ENCODE measurements at places on chromosomes 7 and 10.

DNA sequence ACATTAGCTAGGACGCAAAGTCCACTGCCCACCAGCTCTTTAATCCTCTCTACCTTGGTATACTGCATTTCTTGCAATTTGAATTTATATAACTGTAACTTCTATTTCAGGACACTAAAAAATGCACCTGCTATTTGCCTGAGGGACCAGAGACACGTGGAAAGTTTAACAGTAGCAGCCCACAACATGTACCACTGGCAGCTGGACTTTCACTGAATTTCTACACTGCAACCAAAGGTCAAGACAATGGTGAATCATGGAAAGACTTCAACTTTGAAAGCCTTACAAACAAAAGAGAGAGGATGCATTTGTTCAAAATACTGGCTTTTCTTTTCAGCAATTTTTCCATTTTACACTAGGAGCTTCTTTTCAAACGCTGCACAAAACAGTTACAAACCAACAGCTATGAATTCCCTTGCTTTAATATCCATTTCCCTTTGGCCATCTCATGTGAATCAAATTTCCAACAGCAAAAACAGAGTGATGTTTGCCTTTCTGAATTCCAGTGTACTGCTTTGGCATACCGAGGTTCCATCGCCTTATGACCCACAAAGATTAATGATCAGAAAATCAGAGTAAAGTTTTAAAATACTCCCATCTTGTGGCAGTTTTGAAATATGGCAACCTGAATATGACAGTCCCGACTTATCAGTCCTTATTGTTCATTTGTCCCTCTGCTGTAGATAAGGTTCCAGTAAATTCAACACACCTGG is 29.9 kb upstream of the HNRNPH3 start:
- DNase-seq: no peak

DNA sequence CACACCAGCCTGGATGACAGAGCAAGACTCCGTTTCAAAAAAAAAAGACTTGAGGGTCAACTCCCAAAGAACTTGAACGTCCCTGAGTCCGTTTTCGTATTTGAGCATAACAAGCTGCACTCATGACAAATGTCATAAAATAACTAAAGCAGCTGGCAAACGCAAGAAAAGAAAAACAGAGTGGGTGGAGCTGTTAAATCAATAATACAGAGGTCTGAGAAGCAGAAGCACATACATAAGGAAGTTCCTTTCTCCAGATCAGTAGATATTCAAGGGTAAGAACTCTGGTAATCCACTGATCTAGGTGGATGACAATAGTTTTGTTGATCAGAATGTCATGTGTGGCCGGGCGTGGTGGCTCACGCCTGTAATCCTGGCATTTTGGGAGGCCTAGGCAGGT is 150.1 kb downstream of the FAM107B start:
- DNase-seq: no peak

DNA sequence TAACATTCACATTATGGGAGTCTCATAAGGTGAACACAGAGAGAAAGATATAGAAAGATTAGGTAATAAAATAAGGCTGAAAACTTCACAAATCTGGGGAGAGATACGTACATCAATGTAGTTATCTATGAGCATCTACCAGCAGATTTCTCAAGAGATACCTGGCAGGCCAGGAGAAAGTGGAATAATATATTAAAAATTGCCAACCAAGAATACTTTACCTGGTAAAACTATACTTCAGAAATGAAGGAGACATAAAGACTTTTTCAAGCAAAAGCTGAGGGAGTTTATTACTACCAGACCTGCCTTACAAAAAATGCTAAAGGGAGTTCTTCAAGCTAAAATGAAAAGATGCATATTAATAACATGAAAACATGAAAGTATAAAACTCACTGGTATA is 78.8 kb upstream of the COMTD1 start:
- DNase-seq: no peak

- no peak for DNase-seq
These were observed 11.6 kb downstream of the CALCR start for GRCh38 chr7:93562936-93563335.

DNA sequence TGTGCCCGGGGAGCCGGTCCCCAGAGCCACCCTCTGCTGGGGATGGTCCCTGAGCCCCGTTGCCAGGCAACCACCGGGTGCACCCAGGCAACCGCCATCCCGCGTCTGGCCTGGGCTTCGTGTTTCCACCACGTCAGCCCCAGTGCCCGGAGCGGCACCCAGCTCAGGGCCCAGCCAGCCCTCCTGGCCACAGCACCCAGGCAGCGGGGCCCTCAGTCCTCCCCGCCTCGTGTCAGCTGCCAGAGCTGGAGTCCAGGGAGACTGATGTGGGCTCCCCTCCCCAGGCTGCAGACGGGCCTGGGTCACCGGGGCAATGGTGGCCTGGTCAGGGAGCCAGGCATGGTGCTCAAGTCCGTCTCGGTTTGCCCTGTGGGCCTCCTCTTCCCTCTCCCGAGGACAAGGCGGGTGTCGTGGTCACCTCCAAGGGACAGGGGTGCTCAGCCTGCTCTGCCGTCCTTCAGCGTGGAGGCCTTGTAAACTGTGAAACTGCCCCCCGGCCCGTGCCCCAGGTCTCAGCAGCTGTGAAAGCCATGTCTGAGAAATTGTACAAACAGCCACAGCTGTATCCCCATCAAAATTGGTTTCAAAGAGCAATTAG is 72.5 kb downstream of the MICALL2 start:
- DNase-seq: no peak

DNA sequence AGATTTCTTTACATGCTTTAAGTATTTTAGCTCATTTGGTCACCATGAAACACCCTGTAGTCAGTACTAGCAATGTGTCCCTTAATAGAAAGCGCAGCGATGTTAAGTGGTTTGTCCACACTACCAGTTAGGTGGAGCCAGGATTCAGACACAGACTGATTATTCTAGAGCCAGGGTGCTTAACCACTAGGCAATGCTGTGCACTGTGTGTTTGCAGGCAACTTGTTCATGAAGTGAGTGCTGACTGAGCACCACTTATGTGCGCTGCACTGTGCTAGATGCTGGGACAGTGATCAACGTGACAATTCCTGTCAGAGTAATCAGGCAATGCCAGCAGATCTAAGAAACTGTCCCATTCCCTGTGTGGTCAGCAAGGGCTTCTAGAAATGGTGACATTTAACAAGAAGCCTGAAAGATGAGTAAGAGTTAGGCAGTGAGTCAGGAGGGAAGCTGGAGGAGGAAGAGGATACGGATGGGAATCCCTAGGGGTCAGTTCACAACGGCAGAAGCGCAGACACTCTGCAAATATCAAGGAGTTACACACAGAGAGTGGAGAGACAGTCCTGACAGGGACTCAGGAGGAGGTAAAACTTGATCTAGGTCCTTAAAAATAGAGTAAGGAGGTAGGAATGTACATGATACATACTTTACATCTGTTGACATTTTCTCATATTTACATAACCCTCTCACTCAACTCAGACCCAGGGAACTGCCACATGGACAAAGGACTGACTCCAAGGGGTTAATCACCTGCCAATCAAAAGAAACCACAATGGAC is 69.7 kb upstream of the EGR2 start:
- no peak for DNase-seq

DNA sequence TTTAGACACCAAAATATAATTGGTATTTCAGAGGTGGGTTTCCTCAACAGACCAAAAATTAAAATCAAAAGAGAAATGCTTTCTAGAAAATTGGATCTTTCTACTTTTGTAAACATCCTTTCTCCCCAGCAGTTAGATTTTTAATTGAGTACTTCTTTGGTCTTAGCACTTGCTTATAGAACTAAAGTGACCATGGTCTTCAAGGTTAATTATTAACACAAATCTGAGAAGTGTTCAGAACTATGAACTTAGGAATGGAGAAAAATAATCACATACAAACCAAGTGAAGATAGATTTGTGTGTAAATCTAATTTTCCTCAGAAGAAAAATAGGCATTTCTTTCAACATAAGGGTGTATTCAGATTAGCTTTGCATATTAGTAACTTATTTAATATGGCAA is 355.4 kb downstream of the ELMO1 start:
- DNase-seq: no peak

- DNase-seq: no peak
These were observed 166.2 kb downstream of the PKD1L1 start for GRCh38 chr7:47782022-47782421.

GRCh38 chr7:108014747-108015682 is 12.1 kb upstream of the LAMB1 start:
- DNase-seq: no peak

DNA sequence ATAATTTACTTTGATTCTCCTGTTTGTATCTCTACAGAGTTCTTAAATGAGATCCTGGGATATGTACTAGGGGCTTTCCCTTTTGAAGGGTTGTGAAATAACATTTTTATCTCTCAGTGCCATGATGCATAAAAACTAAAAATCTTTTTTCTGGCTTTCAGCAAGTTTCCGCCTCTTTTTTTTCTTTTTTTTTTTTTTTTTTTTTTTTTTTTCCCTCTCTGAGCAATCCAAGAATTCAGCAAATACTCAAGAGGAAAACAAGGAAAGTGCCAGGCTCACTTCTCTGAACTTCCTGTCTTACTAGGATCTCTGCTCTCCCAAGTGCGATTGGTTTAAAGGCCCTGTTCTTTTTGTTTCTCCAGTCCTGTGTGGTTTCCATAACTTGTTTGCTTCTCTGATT is 79.9 kb downstream of the HYCC1 start:
- DNase-seq: no peak

DNA sequence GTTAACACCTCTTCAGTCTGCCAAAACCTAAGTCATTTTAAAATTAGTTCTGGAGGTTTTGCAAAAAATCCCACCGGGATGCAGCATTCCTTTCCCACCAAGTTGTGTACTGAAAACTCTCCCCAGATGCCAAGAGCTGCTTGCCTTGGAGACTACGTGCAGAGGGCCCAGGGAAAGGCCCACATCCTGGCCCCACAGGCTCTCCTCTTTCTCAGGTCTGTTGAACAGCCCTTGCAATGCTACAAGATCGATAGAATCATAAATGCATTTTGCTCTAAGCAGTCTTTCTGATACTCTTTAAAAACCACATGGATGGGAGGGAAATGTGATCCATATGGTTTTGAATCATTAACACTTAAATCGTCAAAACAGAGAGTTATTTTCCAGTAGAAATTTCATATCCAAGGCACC is 126.7 kb upstream of the ZMIZ1 start:
- DNase-seq: no peak

DNA sequence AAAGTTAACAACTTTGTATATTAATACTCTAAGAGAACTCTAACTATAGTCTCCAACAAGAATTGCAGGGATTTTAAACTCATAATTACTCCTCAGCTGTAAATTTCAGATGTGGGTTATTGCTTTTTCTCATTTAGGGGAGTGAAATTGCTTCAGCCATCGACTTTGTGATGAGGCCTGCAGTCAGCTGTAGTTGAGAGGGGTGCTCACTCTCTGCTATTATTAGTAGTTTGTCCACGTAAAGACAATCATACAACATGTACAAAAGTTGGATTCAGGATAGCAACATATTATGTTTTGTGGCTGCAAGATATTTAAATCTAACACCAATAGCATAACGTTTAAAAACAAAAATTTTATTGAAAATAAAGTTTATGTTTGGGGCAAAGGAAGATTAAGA is 28.7 kb downstream of the HDAC9 start:
- no peak for DNase-seq

DNA sequence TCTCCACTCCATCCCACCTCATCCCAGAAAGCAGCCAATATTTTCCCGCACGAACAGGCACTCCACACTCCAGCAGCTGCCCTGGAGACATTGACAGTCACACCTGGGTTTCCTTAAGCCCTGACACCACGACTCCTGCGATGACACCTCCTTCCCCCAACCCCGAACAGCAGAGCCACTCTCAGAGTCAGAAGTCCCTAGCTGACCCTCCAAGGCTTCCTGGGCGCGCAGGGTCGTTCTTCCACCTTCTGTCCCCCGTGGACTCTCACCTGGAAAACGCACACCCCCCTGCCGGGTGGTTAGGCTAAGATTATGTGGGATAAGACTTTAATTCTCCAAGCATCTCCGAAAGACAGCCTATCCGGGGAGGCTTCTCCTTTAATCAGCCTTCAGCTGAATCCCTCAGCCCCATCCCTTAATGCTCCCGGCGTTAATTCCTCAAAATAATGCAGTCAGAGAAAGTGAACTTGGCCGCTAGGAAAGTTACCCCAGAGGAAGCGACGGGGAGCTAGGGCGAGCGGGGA is 1.1 kb downstream of the DENND11 start:
- no peak for DNase-seq

DNA sequence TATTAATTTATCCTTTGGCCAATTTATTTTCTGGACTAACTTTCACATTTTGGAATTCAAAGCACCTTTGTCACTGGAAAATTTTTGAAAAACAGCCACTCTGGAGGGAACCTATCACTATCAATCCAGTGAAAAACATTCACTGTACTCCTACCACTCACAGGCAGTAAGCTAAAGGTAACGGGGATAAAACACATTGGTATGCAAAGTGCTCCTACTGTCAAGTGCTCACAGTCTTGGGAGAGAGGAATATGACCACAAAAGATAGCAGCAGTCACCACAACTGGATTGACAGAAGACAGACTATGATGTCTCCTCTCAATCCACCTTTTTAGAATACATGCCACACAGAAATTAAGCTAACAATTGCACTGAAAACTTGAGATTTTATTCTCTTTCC is 13.3 kb downstream of the GSAP start:
- DNase-seq: no peak

GRCh38 chr7:40922316-40922670 is 780.6 kb downstream of the INHBA start:
- DNase-seq: no peak

DNA sequence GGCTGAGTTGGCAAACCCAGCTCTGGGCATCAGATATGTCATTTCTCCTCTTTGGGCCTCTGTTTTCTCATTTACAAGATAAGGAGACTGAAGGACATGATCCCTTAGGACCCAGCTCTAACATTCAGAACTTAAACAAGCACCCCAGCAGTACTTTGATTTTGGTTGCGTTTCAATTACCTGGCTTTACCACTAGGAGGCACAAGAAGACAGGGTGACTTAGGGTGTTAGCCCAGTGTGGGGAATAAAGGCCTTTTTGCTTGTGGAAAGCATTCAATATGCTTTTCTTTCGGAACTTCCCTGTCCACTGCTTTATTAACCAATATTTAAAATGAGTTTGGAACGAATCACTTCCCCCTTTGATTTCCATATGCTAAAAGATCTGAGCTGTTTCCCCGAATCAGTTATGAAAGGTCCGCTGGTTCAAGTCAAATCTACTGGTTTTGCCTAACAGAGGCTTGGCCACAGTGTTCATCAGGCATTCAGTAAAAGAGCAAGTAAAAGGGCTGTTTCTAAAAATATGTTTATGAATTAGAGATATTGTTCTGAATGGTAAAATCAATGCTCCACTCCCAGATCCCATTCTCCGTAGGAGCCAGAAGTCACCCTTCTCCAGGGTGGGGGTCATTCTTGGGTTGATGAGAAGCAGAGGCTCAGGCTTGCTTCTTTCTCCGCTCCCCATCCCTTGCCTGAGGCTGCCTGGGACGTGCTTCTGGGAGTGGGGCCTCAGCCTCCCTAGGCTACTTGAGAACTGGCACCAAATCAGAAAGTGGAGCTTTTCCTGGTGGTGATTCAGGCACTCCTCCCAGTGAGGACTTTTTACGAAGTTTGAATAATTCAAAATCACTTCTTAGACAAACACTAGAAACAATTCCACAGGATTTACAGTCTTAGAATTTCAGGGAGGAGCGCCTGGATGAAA is 105.5 kb downstream of the MYOF start:
- no peak for DNase-seq

Data from stimulated activated CD4-positive, alpha-beta T cell treated with anti-CD3 and anti-CD28 coated beads, Interleukin-15, amount 100 ng/mL, for 1 hour (primary cell).